ENCODE measurements at places on chromosomes 1 and 21.
A peak's percentile ranks its signal among the peaks of the same experiment; 100 is the strongest.

DNA sequence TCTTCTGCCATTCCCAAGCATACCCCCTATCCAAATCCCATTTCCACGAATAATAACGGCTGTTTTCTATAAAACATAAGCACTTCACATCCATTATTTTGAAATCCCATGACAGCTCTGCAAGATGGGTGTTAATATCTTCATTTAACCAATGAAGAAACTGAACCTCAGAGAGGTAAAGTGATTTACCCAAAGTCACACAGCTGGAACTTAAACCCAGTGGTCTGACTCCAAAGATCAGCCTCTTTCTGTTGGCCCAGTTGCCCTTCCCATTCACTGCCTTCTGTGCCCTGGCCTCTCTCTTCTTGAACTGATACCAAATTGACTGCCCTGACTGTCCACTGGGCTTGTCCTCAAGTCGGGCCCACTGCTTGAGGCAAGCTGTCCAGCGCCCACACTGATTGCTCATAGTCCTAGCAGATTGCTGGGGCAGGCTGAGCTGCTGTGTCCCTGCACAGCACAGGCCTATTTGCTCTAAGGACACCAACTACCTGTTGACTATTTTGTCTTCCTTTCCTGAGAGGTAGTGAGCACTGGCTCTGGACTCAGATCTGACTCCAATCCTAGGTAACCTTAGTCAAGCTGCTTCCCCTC lies 19.3 kb downstream of the TAL1 start:
- DNase-seq: no peak

GRCh38 chr1:228830954-228831481 lies 95.7 kb downstream of the RHOU start:
- peak; percentile 44 for DNase-seq

DNA sequence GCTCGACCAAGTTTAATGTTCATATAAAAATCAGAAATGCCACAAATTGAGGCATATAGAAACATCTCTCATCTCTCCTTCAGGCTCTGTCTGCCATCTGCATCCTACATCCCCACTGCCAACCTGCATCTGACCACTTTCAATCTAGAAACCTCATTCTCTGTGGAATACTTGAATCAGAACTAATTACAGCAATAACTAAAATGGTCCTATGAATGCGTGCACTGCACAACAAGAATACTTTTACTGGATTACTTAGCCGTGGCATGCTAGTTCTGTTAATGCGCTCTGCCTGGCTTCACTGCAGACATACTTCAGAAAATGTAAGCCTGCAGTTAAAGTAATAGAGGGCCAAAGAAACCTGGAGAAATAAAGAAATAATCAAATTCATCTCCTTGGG lies 89.8 kb upstream of the NR5A2 start:
- DNase-seq: no peak

GRCh38 chr1:53401813-53402745 lies 57.1 kb upstream of the DMRTB1 start:
- DNase-seq: no peak

- DNase-seq: peak; percentile 69
Measured at GRCh38 chr1:89519779-89520358, 4.8 kb upstream of the LRRC8B start.

DNA sequence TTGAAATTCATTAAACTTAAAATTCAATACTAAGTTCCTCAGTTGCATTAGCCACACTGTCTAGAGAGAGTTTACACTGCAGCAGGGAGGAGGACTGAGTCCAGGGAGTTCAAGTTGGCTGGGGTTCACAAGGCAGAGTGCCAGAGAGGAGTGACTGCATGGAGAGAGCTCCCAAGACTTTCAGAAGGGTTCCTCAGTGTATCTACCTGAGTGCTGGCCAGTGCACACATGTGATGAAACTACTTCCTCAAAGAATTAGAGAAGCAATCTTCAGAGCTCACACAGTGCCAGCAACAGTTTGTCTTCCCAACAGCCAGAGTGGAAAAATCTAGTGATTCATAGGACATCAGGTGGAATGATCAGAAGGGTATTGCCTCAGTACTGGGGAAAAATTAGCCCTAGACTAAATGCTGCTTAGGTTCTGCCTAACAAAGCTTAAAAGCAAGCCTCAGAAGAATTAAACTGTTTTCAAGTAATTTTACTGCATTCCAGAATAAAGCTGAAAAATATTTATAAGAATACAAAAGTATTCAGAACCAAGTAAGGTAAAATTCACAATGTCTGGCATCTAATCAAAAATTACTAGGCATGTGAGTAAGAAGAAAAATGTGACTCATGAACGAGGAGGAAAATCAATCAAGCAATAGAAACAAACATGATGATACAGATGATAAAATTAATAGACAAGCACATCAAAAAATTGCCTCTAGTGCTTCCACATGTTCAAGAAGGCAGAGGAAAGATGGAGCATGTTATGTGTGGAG lies 10.4 kb upstream of the WNT3A start:
- no peak for DNase-seq

DNA sequence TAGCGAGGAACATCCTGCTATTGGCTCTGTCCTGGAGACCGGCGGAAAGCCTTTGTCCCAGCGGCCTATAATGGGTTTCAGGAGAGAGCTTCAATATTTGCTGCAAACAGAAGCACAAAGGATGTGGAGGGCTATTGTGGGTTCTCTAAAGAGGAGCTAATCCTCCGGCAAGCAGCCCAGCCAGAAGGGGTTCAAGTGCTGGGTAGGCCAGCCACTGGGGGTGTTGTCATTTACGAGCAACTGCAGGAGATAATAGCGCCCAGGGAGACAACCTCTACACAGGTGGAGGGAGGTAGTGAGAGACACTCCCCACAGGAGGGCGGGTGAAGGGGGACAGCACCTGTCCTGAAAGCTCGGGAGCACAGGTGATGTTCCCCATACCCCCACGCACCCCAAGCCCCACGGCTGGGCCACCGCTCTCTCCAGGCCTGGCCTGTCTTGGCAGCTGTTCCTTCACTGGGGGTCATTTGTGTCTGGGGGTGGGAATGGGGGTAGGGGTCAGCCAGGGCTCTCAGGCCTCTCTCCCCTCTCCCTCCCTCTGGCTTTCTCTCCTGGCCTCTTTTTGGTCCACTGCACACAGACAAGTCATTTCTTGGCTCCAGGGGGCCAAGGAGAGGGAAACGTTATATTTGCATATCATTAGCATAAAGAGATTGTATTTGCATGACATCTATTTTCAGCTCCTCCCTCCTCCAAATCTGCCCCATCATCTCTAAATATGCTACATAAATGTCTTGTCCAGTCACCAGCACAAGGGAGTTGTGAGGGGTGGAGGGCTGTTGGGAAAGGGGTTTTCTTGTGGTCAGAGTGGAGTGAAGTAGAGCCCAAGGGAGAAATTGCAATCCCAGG lies 22.0 kb upstream of the SLC26A9 start:
- no peak for DNase-seq

DNA sequence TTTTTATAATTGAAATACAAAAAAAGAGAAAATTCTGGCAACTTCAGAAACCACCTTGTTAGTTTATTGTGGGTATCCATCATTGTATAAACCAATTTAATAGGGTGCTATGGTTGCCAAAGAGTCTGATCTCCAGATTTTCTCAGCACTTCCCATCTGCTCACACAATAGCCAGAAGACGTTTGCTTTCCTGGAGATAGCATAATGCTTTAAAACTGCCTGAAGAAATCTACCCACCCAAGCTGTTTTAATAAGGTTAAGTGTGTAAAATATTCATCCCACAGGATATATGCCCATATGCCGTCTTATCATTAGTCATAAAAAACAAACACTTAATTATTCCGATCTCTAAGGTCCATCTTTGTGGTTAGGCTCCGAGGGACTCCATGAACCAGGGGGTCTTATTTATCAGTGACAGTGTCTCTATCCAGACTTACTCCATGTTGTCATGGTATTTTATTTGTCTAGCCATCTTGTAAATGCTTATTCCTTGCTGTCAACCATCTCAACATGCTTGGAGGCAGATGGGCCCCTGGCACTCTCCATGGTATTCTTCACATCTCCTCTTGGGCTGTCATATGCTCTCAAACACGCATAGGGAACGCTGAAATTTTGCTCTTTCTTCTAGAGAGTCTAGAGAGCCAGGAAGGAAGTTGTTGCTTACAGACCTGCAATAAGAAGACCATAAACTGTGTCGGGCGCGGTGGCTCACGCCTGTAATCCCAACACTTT lies 58.5 kb downstream of the MAP10 start:
- DNase-seq: no peak

DNA sequence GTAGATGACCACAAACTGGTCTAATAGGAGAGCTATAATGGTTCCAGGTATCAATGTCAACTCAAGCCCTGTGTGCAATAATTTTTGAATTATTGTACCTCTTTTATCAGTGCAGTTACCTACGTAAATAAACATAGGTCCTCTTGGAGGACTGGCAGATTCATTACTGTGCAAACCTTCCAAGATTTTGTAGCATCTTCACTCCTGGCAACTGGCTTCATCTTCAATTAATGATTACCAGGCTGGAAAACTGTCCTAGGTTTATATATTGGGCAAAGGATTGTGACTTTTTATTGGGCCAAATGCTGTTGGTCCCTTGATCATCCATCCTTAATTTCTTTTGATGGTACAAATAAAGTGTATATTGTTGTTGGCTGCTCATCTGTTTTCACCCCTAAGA lies 35.6 kb downstream of the C4BPA start:
- DNase-seq: no peak

DNA sequence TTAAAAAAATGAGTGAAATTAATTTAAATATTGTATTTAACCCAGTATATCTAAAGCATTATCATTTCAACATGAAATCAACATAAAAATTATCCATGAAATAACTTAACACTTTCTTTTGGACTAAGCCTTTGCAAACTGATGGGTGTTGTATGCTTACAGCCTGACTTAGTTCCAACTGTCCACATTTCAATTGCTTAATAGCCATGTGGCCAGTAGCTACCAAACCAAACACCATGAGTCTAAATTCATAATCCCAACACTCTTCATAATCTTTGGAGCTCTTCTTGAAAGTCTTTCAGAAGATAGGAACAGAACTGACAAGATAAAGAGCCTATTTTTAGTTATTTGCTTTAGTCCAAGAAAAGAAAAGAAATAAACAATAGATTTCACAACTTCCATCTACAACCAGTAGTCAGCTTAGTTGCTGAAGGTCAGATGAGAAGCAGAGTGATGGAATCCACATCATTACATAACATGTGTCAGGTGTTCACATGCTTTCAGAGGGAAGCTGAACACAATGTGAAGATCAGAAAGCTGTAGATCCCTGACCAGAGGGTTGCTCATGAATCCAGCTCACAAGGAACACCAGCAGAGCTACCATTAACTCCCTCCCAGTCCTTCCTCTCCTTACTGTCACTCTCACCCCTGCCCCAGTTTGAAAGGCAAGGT lies 144.0 kb upstream of the ZNF648 start:
- DNase-seq: no peak

- DNase-seq: no peak
Measured at GRCh38 chr21:44727757-44728156, 16.4 kb upstream of the TSPEAR start.

DNA sequence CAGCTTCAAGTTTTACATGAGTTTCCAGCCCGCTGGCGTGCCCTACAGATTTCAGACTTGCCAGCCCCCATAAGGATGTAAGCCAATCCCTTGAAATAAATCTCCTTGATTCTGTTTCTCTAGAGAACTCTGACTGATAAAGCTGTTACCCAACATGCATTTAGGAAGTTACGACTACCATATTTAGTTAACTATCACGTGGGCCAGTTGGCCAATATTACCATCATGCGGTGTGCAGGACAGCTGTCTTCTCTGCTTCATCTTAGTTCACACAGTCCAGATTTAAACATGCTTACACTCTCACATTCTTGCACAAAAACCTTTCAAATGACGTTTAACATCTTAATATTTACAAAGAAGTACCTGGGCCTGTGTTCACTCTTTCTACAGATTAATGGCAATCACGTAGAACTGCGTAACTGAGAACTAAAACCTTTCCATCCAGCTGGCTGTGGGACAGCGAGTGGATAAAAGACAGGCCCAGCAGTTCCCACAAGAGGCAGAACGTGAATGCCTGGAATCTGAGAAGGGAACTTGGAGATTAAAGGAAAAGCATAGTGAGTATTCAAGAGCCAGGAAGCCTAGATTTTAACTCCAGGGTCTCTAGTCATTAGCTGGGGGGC lies 20.8 kb downstream of the FAM177B start:
- peak; percentile 19 for DNase-seq

DNA sequence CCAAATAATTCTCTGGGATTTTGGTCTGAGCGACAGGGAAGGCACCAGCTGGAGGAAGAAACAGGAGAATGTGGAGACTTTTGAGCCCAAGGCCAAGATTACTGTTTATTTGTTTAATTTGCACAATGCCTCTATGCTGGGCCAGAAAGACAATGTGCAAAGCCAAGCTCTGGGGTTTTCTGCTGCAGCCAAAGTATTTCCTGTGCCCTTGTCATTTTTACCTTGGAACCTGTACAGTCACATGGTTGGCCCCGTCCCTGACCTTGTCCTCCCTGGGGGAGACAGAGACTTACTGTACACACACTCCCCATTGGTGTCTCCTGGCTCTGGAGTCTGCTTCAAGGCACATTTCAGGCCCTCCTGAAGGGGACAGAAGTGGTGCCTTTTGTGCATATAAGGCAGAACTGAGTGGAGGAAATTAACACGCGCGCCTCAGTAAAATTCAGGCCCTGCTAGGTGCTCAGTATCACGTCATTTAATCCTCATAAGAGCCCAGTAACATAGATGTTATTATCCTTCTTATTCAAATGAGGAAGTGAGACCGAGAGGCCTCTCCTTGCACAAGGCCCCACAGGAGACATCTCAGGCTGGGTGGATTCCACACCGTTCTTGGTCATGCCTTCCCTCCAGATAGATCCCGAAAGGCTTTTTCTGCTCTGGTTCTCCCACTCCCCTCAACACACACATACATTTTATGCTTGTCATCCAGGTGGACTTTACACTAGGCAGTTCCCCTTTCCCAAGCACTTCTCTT lies 21.1 kb downstream of the C1orf115 start:
- DNase-seq: no peak

- DNase-seq: peak; percentile 8
Measured at GRCh38 chr1:78760858-78761257, 111.2 kb downstream of the IFI44 start.

- peak; percentile 88 for DNase-seq
Measured at GRCh38 chr1:15328351-15329103, 81.2 kb upstream of the EFHD2 start.

DNA sequence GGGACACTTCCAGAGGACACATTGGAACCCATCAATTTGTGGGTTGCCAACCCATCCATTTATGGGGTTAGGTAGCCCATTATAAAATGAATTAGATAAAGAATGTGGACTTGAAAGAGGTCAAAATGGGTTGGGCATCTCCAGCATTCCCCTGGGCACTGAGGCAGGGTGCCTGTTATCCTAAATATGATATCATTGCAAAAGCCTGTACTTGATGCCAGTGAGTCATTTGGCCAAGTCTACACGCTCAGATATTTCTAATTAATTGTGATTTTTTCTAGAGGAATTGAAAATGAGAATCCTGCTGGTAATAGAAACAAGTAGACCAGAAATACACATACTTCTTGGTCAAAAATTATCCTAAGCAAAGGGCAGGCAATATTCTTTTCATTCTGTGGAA lies 21.9 kb upstream of the NBL1 start:
- DNase-seq: no peak

- peak; percentile 86 for DNase-seq
Measured at GRCh38 chr1:157968508-157968907, 24.9 kb upstream of the KIRREL1 start.

- no peak for DNase-seq
Measured at GRCh38 chr1:170872663-170873062, 62.7 kb upstream of the MROH9 start.

GRCh38 chr21:44534688-44535087 lies 5.3 kb downstream of the KRTAP10-1 start:
- no peak for DNase-seq
